ENCODE measurements at places on chromosomes 1 and 21.
A peak's percentile ranks its signal among the peaks of the same experiment; 100 is the strongest.

- no peak for DNase-seq
These were observed 111.3 kb downstream of the TNFSF18 start for GRCh38 chr1:172939475-172939874.

DNA sequence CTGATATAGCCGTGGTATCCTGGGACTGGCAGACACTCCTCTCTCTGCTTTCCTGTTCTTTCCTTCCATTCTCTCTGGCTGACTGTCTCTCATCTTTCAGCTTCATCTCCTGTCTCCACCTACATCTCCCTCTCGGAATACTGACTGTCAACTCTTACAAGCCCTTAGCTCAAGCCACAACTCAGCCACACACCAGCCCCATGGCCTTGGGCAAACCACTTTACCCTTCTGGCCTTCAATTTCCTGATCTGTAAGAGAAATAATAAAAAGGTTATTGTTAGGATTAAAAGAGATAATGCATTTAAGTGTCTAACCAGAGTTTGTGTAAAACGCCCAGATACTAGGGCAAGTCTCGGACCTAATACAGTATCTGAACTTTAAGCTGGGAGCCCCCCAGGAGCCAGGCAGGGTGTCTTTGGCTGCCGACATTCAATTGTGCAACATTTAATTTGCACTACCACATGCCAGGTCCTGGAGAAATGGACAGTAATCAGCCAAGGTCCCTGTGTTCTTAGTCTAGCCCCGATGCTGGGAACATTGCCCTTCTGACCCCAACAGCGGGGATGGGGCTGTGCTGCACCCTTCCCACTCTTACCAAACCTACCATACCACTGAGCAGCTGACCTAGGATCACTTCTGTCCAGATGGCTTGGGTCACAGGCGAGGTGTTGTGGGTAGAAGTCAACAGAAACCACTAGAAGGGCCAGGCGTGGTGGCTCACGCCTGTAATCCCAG, 5.1 kb downstream of the ECHDC2 start:
- DNase-seq: no peak

- DNase-seq: peak; percentile 76
These were observed 495 bp downstream of the PI4KB start for GRCh38 chr1:151326619-151327222.

DNA sequence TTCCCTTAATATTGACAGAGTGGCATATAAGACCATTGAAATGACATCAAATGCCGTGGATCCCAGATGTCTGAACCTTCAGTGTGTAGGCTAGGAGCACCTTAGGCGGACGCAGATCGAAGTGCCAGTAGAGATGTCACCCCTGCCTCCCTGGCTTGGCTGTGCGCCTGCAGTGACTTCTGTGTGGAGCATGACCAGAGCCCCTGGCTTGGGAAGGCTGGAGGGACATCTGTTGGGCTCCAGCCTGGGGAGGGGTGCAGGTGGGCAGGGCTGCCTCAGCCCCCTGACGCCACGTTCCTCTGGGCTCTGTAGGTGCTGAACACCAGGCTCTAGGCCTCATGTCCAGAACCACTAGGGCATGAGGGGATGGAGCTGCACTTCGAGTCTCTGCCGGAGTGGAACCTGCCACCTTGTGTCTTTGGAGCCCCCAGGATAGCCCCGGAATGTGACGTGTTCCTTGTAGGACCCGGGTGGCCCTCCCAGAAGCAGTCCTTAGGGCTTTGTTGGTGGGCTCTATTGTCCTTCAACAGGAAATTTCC, 103.8 kb downstream of the ADARB1 start:
- DNase-seq: no peak

DNA sequence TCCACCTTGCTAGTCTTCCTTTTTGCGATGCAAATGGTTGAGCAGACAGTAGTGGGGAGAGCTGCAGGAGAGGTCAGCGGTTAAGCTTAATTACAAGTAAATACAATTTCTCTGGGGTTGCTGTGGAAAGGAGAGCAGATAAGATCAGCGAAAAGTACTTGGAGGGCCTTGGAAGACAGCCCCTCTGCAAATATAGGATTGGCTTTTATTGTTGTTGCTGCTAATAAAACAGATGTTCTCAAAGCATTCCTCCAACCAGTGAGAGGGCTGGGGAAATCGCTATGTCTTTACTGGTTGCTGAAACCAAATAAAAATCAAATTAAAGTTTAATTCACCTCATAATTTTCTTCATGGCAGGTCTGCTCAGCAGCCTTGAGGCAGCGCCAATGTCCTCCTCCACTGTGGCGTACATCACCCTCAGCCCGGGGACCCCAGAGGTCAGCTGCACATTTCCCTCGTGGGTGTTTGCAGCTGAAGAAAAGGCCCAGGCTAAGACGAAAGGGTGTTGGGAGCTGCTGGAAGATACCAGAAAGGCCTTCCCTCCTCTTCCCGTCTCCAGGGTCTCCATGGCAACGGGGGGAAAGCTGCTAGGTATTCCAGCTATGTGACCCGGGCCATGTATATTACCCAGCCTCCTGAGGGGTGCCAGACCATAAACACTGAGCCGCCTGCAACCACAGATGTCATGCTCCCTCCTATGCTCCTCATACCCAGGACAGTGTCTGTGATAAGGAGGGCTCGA, 54.6 kb upstream of the POU2F1 start:
- no peak for DNase-seq

DNA sequence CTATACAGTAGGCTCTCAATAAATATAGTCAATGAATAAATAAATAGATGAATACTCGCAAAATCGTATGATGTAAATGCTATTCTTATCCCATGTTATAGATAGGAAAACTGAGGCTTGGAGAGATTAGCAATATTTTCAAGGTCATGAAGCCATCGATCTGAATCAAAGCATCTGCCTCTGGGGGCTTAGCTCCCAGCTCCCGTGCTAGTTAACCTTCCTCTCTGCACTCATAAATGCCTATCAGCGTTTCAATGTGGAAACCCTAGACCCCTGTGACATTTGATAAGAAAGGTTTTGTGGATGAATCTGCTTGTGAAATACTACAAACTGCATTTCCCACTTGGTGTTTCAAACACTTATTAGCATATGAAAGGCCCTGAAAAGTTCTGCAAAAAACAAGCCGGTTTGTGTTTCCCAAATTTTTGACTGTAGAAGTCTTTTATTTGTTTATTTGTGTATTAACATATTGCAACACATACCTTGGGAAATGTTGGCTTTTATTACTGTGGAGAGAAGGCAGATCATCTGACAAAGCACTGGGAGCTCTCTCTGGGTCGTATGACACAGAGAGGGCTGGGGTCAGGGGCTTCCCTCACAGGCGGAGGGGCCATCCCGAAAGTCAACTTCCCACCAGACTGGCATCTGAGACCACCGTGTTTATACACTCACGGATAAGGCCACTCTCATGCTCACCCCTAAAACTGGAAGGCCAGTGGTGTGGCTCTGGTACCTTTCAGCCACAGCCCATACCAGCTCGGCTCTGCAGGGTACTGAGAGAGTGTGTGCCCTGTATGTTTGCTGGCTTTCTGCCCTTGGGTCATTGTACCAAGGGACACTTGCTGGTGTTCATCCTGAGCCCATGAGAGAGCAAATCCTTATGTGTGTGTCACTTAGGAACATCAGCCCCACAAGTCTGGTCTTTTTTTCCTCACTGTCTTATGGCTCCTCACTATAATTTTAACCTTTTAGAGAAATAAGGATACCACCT, 993 bp upstream of the PROK1 start:
- DNase-seq: no peak

- DNase-seq: no peak
These were observed 180.6 kb downstream of the COL24A1 start for GRCh38 chr1:85975912-85976371.
